Head of caudate nucleus (tissue), 42 donors: ENCODE measurements at places on chromosomes 6 and 20.

DNA sequence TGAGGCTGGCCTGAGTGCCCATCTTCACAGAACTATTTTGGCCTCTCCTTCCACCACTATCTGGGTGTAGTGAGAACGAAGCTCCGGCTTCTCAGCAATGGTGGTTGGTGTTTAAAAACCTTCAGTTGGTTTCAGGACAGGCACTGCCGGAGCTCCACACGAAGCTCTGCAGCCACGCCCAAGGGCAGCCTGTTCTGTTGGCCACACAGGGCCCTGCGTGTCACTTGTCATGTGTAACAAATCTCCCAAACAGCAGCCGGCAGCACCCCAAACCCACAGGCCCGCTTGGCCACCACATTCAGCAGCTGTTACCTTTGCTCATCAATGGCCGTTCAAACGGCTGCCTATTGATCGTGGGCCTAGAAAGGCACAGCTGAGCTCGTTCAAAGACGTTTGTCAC lies 97.5 kb downstream of the ERMARD start:
- peak; percentile 1 for DNase-seq

- DNase-seq = no peak
These were observed 89.2 kb downstream of the RPP40 start for GRCh38 chr6:4914420-4915159.

DNA sequence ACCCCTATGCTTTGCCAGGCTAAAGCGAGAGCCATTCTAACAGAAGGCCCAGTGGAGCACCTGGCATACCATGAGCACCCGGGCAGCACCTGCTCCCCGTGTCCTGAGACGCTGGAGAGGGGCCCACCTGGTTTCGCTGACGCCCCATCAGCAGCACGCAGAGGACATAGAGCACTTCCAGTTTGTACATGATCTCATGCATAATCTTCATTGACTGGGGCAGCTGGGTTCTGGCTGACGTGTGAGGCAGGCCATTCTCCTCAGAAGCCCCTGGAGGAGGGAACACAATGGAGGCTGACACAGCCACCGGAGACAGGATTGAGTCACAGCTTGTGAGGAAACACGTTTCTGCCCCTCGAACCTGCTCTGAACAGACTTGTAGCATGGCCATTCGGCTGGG lies 65.4 kb downstream of the MYH7B start:
- no peak for DNase-seq

GRCh38 chr6:137051790-137052472 lies 7.2 kb upstream of the IL20RA start:
- DNase-seq = no peak

DNA sequence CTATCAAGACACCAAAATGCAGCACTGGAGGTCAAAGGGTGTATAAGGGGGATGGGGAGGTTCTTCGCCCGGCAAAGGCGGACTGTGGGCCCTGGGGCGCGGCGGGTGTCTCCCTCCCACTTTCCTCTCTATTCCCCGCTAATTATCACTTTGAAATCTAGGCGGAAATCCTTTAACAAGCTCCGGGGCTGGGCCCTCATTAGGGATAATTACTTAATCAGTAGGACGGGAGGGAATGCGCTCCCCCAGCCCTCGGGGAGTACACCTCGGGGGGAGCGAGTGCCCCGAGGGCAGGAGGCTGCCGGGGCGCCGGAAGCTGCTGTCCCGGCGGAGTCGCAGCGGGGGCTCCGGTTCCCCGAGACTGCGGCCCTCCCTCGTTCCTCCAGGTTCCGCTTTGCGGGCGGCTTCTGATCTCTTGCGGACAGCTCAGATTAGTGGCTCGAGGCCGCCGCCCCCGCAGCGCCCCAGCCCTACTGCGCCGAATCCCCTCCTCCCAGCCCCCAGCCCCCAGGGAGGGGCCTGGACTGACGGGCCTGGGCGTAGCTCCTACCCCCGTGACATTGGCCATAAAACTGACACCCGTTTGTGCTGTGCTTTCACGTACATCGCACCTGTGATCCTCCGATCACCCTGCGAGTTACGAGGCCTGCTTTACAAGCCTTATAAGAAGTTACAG lies 14.7 kb downstream of the MUCL3 start:
- peak; percentile 44 for DNase-seq
